Hepatic stellate cell (primary cell): ENCODE measurements at places on chromosomes 4 and X.

DNA sequence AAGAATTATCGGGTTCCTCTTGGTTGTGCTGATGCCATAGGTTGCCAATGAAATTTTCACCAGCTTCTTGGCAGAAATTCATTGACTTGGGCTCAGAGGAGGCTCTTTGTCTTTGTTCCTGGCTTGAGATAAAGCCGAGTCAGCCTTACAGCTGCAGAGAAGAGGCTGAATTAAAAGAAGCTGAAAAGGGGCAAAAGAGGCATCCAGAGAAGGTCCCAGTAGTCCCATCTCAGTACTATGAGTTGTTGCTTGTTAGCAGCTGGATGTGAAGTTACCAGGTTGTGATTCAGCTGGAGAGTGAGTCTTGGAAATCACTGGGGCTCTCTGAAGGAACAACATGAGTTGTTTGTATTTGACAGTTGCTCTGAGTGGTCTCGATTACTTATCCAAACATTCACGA lies 59.7 kb downstream of the SMAD1 start:
- DNase-seq: no peak

DNA sequence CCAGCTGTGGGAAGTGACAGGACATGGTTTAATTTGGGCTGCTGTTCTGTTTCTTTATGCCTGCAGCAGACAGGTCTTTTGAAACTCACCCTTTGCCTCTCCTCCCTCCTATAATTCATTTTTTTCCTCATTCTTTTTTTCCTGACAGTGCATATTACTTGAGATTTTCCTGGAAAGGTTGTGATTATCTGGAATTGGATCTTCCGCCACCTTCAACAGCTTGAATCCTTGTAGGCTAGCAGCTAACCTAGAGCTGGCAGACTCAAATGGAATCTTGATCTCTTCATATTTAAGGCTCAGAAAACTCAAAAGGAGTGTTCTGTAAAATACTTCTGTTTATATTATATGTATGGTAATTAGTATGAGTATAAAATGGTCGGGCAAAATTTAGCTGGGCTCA lies 49.3 kb upstream of the CLCN4 start:
- no peak for DNase-seq

- no peak for DNase-seq
Observed at GRCh38 chrX:132146456-132146855, 18.6 kb upstream of the FRMD7 start.

GRCh38 chrX:132071254-132071653 lies 48.2 kb downstream of the STK26 start:
- DNase-seq: peak; percentile 6

DNA sequence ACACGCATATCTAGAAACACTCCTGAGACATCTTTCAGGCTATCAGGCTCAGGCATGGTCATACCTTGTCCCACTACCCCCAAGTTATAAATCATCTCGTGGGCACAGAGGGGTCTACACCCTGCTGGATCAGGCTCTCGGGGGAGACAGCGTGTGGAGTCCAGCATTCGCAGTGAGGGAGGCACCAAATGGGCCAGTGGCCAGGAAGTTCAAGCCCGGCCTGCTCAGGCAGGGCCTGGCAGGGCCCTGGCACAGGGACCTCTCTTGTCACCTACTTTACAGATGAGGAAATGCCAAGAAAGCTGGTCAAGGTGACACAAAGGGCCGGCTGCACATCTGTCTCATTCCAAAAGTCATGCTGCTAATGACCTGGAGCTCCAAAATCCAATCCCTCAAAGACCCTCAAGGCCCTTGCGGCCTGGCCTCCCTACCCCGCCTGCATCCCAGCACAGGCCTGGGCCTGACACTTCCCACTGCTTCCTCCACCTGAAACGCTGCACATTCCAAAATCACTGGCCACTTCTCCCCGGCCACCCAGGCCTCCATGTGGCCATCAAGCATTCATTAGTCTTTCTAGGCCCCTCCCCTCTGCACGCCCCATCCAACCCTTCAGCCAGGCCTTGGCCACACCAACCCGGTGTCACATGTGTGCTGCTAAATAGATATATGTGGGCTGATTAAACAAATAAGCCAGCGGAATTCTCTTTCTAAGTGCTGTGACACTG lies 35.6 kb downstream of the ACOX3 start:
- DNase-seq: no peak

DNA sequence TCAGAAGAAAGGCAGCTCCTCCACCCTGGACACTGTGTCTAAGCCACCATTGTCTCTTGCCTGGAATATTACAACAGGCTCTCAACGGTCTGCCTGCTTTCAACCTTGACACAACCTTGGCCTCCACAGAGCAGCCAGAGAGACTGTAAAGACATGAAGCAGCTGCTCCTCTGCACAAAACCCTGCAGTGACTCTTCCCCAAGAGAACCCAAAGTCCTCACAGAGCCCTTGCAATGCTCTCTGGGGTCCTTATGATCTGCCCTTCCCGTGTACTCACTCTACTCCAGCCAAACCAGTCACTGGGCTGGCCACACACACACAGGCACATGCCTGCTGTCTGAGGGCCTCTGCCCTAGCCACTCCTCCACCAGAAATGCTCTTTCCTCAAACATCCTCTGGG lies 75.9 kb upstream of the CPEB2 start:
- DNase-seq: no peak

- DNase-seq: no peak
Observed at GRCh38 chr4:83542225-83542624, 6.3 kb downstream of the GPAT3 start.

DNA sequence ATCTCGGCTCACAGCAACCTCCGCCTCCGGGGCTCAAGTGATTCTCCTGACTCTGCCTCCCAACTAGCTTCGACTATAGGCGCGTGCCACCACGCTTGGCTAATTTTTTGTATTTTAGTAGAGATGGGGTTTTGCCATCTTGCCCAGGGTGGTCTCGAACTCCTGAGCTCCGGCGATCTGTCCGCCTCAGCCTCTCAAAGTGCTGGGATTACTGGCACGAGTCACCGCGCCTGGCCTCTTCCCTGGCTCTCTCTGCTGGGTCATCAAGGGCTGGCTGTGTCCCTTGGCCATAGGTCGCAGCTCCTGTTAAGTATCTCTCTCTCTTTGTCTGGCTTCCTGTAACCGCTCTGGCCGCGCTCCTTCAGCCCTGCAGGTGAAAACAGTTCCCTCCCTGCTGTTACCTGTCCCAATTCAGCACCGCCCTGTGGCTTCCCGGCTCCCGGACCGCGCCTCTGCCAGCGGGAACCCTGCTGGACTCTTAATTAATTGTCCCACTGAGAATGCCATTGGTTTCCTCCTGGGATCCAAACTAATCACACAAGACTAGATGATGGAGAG lies 1.3 kb upstream of the RGS12 start:
- no peak for DNase-seq

- DNase-seq: no peak
Observed at GRCh38 chr4:3742610-3743009, 23.6 kb upstream of the ADRA2C start.

GRCh38 chr4:23355258-23355657 lies 534.6 kb downstream of the PPARGC1A start:
- DNase-seq: no peak
